ACHN (cell line): ENCODE measurements at places on chromosomes 3 and 15.

DNA sequence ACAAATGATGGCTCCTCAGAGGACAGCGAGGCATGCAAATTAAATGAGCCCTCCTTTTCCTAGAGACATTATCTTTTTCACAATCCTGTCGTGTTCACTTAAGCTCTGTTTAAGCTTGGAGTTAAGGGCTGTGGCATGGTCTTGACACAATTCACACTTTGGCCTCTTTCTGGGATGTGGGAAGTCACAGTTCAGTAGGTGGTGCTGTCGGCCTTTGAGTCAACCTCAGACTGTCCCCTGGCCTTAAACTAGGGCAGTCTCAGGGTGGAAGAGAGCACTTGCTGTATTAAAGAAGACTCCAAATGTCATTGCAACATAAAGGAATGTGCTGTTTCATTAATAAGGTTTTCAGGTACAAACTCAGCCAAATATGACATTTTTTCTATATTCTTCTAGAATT, 351.0 kb downstream of the MCTP2 start:
- DNase-seq: peak; percentile 13

DNA sequence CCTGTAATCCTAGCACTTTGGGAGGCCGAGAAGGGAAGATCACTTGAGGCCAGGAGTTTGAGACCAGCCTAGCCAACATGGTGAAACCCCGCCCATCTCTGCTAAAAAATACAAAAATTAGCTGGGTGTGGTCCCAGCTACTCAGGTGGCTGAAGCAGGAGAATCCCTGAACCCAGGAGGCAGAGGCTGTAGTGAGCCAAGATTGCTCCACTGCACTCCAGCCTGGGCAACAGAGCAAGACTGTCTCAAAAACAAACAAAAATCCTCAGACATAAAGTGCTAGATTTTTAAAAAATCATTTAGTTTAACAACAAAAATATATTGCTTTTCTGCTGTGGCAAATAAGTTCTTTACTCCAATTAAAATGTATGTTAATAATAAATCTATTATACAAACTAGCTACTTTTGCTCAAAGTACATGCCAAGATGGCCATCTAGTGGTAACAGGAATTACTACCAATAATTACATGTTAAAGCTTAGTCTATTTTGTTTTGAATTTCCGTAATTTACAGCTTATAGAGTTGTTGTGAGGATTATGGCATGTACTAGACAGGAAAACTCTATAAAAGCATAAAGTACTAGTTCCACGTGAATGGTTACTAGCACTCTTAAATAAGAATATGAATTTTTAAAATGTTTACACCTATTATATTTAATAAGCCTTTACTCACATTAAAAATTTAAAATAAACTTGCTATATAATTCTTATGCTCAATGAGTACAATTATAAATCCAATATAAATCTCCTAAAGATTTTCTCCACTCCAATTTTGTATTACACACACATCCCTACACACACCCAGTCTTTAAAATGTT, 39.0 kb downstream of the GABPB1 start:
- DNase-seq: peak; percentile 55

DNA sequence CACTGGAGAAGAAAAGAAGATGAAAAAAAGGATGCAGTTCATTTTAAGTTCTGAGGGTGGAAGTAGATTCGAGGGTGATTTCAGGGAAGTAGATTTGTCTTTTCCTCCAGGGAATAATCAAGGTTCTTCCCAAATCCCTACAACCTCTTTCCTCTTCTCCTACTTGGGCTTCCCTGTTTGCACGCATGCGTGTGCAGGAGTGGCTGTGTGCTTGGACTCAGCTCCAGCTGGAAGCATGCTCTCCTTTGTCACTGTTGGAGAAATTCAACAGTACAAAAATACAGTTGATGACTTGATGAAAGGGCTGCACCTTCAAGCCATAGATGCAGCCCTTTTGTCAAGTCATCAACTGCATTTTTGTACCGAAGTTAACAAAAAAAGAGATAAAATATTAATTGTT, 3.8 kb downstream of the OR5K2 start:
- no peak for DNase-seq

DNA sequence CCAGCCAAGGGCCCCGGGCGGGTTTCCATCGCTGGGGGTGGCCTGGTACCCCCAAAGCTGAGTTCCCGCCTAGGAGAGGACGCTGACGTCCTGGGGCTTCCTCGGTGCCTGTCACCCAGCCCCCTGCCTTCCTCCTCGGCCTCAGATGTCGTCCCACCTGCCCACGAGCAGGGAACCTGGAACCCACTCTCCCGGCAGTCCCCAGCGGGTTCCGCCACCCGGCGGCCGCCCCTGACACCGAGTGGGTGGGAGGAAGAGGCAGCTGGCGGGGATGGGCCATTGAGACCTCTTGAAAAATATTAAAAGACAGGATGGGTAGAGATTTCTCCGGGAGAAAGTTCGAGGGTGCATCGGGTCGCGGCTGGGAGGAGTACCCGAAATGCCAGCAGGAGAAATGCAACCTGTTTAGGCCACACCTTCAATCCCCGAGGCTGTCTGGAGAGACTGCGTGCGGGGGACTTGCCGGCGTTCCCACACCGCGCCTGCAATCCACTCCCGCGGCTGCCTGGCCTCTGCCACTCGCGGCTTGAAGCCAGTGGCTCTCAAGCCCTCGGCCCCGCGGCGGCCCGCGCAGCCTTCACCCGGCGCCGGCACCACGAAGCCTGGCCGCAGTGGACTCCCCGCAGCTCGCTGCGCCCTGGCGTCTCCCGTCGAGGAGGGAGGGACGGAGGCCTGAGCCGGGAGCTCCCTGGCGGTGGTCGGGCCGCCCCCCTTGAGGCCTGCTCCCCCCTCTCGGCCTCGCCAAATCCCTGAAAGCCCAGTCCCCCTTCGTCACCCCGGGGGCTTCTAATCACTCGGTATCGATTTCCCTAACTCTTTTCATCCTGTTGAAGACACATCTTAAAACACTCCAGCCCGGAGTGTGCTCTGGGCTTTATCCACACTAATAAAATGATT, 8.6 kb upstream of the NR2F2 start:
- peak; percentile 50 for DNase-seq
